ENCODE measurements at places on chromosomes 13 and 19. TPM values are rescaled to one million over a fixed set of nuclear protein-coding genes. Genes with fewer than 3 reads are reported as not detected.

GRCh38 chr19:43438291-43439031 lies 23.8 kb downstream of the TEX101 start:
- DNase-seq = peak; percentile 65

- no peak for DNase-seq
Measured at GRCh38 chr13:49183672-49184325, 36.3 kb upstream of the MLNR start.

GRCh38 chr19:45515807-45516401 lies 8.6 kb downstream of the VASP start:
- no peak for DNase-seq

GRCh38 chr13:78592584-78592983 lies 10.8 kb downstream of the POU4F1 start:
- no peak for DNase-seq

DNA sequence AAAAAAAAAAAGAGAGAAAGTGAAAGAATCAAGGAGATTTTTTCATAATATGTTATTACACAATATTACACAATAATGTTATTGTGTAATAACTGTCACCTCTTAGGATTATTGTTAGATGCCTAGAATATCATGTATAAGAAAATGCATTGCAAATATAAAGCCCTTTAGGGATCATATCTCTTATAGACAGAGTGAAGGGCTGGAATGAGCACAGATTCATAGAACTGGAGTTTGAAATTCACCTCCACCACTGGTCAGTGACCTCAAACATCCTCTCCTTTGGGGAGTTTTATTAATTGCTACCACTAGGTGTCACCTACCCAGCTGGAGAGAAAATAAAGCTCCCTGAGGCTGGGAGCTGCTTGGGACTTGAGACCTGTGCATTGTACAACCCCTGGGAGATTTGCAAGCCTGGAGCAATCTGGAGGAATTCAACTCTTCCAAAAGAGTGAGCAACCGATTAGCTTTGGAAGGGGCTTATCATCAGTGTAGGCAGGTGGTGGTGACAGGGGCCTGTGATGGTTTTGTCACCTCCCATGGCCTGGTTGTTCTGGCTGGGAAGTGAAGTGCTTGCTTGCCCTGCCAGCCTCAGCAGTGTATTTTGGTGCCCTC lies 30.3 kb upstream of the FRY start:
- no peak for DNase-seq

DNA sequence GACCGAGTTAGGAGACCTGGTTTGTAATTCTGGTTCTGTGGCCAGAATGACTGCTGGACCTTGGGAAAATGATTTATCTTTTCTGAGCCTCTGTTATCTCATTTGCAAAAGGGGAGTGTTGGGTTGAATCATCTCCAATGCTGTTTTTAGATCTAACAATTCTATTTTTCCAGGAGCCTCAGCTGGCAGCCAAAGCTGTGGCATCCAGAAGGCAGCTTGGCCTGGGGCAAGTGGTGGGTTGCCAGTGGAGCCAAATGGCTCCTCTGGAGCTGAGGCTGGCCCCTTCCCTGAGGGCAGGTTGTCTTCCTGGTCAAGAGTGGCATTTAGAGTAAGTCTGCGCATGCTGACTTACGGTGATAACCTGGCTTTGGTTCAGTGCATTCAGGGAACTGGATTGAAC lies 21.3 kb downstream of the B3GLCT start:
- no peak for DNase-seq

The SERTM1 gene
- 0.30 TPM for total RNA-seq

The GIPR gene
- 2.7 TPM for total RNA-seq

The CAPN12 gene
- 0.90 TPM for total RNA-seq

All from right atrium auricular region (tissue), 2 donors.